ENCODE measurements at places on chromosomes 2 and 18. TPM values are rescaled to one million over a fixed set of nuclear protein-coding genes. Genes with fewer than 3 reads are reported as not detected.
A peak's percentile ranks its signal among the peaks of the same experiment; 100 is the strongest.

TOGARAM2 gene
- total RNA-seq: 0.48 TPM

AQP12B gene
- total RNA-seq: not detected

PLCD4 gene
- 0.67 TPM for total RNA-seq

CDK15 gene
- 0.22 TPM for total RNA-seq

- DNase-seq: no peak
These were observed 364.8 kb upstream of the GALNT5 start for GRCh38 chr2:156892467-156893281.

FAM237A gene
- total RNA-seq: 1.9 TPM

- DNase-seq: no peak
These were observed 150.5 kb downstream of the TANC1 start for GRCh38 chr2:159118859-159119500.

GRCh38 chr2:77566582-77566981, 44.4 kb upstream of the LRRTM4 start:
- DNase-seq: no peak

COL5A2 gene
- 16.0 TPM for total RNA-seq

ANKRD62 gene
- not detected for total RNA-seq

RAPH1 gene
- total RNA-seq: 20.6 TPM

DNA sequence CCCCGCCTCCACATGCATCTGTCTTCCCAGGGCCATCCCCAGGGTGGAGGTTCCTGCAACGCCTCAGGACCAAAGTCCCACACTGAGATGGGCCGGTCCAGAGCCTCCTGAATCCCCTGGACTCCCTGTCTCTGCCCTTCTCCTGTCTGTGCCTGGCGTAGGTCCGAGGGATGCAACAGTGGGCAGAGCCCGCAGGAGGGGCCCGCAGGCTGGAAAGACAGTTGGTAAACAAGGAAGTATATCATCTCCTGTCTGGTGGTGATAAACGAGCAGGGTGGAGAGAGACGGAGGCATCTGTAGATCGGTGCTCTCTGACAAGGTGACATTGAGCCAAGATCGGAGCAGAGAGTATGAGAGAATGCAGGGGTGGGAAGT, 72.6 kb upstream of the RAB6C start:
- no peak for DNase-seq

IL37 gene
- total RNA-seq: not detected

DNA sequence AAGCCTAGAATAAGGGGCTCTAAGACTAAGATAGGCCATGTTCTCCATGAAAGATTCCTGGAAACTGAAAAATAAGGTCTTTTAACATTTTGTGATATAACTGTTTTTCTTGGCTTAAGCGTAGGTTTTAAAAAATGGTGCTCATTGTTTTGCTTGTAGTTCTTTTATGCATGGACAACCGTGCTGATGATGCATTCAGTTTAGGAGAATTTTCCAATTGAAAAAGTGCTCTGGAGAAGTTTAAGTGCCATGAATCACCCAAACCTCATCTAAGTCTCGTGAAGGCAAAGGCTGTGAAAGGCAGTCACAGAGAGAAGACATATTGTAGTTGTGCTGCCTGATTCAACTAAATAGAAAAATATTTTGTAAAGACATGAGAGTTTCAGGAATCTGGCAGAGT, 111.8 kb upstream of the GAREM1 start:
- DNase-seq: no peak

- DNase-seq: no peak
These were observed 130.1 kb downstream of the OLA1 start for GRCh38 chr2:174117951-174118930.

DNA sequence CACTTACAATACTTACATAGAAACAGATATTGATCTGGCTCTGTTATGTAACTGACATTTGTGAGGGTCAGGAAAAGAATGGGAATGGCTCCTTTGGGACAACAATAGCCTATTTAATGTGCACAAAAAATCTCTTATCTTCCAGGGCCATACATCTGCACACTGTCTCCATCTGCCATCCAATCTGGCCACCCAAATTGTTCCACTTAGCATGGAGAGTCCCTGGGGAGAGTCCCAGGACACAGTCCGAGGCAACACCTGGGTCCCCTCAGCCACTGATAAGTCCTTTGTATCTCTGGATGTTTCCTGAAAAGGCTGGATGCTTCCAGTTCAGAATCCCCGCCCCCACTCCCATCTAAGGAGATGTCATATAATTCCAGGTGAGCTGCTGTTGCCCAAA, 274.2 kb upstream of the NCKAP5 start:
- DNase-seq: no peak

GRCh38 chr18:49177071-49177470, 226.3 kb upstream of the SMAD7 start:
- DNase-seq: no peak

GRCh38 chr2:216478151-216478550, 20.5 kb upstream of the RPL37A start:
- DNase-seq: no peak

SANBR gene
- 9.6 TPM for total RNA-seq

DUSP2 gene
- total RNA-seq: 1.3 TPM

DNA sequence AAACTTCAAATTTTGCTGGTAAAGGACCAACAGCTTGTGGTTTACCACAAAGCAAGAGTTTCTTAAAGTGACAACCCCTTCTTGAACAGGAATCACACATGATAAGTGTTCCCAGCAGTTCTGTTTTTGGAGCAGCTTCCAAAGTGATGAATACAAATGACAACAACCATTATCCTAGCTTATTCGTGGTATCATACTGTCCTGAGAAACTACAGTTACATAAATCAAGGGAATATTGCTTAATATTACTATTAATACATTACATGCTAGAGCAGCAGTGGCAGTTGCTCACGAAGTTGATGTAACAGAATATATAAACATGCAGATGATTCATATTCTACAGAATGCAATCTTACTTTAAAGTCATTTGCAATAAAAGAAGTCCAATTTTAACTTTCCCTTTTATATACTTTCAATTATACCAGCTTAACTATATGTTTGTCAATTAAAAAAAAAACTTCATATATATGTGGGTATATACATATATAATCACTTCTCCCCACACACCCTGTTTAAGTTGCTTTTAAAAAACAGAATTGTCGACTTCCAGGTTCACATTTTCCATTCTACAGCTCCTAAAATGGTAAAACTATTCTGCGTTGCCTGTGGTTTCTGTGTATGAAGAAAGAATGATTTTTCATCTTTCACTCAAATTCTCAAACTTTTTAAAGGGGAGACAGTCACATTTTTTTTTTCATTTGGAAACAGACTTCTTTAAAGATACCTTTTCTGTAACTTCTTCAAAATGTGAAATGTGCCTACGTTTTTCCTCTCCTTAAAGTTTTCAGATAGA, 713.6 kb downstream of the TDRD15 start:
- no peak for DNase-seq

CYBRD1 gene
- 39.7 TPM for total RNA-seq

DNA sequence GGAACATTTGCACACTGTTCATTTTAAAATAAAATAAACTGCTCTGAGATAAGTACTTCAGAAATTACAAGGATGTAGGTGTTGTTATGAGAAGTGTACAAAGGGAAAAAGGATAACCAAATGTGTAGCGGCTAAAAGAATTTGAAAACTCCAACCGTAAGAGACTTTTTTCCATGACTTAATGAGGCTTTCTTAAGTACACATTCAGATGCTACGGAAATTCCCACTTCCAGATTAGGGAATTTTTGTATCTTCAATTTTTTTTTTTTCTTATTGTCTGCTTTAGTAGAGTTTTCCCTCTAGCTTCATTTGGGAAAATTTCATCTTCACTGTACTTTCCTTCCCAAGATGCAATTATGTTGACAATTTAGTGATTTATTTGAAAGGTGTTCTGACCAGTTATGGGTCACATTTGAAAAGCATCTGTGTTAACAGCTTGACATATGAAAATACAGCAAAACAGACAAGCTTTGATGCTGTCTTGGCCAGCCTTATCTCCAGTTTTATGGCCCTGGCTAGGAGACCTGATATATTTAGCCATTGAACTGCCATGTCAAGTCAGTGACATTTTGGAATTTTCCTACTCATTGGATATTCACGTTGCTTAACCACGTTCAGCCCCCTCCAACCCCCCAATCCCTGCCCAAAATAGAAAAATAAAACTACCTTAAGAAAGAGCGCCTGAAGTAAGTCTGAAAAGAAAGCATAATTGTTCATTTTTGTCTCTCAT, 105.6 kb downstream of the FEZ2 start:
- DNase-seq: no peak

ABCG8 gene
- total RNA-seq: not detected

GRCh38 chr2:15259356-15259756, 301.8 kb downstream of the NBAS start:
- DNase-seq: no peak

TUBA3D gene
- total RNA-seq: 4.0 TPM

TCF23 gene
- not detected for total RNA-seq

GRCh38 chr2:15667809-15668556, 76.3 kb downstream of the DDX1 start:
- no peak for DNase-seq

DNA sequence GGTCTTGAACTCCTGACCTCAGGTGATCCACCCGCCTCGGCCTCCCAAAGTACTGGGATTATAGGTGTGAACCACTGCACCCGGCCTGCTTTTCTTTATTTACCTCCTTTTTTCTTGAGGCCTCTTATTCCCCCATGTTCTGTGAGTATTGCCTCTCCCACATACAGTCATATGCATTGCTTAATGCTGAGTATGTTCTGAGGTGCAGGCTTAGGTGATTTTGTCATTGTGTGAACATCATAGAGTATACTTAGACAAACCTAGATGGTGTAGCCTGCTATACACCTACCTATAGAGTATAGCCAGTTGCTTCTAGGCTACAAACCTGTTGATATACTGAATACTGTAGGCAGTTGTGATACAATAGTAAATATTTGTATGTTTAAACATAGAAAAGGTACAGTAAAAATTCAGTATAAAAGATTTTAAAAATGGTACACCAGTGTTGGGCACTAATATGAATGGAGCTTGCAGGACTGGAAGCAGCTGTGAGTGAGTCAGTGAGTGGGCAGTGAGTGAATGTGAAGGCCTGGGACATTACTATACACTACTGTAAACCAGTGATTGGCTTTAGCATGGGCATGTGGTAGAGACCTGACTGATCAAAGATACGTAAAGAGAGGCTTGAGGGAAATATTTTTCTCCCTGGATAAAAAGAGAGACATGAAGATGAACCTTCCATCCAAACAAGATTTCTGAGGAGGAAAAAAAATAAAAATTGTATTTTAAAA, 17.6 kb downstream of the SLC39A10 start:
- DNase-seq: no peak

DNA sequence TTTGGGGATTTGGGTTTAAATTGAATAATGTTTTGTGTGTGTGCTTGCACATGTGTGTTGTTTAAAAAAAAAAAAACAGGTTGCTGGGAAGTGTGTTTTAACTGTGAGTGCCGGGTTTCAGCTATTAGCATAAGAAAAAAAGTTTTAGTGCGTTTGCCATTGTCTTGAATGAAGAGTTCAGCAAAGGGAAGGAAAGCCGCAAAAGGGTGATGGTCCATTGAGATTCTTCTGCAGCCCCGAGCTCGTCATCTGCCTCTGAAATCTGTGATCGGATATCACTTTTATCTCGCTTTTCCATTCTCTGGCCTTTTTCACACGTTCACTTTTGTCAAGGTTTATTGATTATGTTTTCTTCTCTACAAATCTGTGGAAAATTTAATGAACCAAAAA, 4.7 kb downstream of the GLI2 start:
- no peak for DNase-seq

CFLAR gene
- 193 TPM for total RNA-seq

DNA sequence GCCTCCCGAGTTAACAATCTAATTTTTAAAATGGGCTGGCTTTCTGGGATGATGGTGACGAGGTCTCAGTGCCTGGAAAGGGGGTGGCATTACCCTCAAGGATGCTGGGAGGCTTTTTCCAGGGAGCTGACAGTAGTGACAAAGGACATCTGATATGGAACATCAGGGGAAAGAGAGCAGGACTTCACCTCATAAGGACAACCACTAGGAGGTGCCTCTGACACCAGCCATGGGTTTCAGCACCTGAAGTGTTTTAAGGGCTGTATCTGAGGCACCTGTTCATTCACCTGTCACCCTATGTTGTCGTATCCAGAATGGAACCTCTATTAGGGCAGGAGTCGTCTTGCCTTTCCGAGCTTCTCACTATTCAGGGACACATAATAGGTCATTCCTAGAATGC, 10.8 kb downstream of the IL36B start:
- DNase-seq: no peak

TMEM87B gene
- total RNA-seq: 11.0 TPM

GRCh38 chr2:71669628-71670429, 216.5 kb downstream of the DYSF start:
- peak; percentile 63 for DNase-seq

DNA sequence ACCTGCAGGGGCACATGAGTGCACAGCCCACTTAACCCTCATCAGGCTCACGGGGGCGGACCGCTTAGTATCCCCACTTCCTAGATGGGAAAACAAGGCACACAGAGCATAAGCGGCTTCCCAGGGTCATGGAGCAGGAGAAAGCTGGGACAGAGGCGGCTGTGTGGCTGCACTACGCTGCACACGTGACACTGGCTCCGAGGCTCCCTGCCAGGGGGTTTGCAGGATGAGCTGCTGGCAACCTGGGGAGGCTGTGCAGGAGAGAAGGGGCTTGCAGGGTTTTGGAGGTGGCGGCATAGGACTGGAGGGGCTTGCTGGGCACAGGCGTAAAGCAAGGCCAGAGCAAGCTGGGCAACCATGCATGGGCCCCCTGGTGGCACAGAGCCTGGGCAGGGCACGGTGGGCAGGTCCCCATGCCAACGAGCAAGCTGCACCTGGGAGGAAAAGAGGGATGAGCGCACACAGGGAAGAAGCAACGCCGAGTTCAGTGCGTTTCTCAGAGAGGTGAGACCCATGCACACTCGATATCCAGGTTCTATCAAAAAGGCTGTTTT, 268.6 kb downstream of the HDAC4 start:
- DNase-seq: no peak

- no peak for DNase-seq
These were observed 216.7 kb downstream of the CTNNA2 start for GRCh38 chr2:79729532-79729931.

MC2R gene
- total RNA-seq: not detected

- DNase-seq: no peak
These were observed 1157.4 kb downstream of the RPIA start for GRCh38 chr2:89848763-89849368.

DNA sequence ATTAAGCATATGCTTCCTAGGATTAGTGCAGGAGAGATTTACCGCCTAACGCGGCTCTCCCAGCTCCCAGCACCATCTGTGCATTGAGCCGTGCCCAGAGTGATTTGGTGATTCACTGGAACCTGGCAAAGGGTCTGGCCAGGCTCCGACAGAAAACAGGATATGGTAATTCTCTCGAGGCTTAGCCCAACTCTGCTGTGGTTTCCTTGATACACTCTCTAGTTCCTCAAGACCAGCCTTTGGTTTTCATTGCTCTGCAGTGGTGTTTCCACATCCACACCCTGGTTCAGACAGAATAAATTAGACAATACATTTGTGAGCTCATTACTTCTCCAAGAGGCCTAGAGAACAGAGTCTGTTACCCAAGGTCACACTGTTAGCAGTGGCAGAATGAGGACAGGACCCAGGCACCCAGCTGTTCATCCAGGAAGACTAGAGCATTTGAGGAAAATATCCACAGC, 23.0 kb upstream of the SMAD2 start:
- DNase-seq: no peak

GRCh38 chr2:240255811-240256703, 115.6 kb upstream of the OTOS start:
- peak; percentile 74 for DNase-seq

GRCh38 chr2:35820391-35820790, 535.2 kb upstream of the CRIM1 start:
- DNase-seq: no peak
